ENCODE measurements at places on chromosomes 11 and 22.

DNA sequence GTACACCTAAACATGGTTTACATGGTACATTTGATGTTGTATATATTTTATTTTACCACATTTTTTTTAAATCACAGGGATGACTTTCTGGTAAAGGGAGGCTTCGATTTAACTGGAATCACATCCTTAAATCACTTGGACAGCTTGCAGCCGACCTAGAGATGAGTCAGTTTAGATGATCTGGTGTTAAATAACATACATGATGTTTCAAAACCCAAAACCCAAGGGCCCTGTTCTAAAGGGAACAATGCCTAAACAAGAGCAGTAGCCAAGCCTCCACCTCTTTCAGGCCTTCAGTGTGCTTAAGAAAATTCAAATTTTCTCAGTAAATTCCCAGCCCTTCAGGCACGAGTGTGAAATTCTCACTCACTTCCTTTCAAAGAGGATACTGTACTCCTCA lies 108.8 kb downstream of the WT1 start:
- no peak for DNase-seq

DNA sequence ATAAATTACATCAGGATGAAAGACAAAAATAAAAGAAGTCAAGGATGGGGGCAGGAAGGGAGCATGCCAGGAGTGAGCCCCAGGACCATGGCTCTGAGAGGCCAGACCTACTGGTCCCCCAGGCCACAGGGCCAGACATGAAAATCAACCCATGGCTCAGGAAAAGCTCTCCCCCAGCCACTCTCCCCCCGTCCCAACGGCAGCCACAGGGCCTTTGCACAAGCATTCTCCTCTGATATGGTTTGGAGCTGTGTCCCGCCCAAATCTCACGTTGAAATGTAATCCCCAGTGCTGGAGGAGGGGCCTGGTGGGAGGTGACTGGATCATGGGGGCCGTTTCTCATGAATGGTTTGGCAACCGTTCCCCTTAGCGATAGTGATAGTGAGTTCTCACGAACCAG lies 80.8 kb upstream of the ANO1 start:
- DNase-seq = no peak

DNA sequence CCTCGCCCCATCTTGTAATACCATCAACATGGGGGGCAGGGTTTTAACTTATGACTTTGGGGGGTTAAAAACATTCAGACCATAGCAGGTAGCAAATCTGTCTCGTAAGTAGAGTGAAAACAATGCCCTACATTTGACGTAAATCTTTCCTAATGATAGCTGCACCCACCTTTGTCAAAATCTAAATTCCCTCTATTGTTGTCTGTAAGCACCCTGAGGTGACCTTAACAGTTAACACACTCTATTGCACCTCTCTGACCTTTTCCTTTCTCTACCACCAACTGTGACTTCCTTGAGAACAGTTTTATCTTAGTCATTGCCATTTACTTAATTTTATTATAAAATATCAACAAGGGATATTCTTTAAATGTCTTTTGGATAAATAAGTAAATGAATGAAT lies 1024.9 kb upstream of the CNTN5 start:
- no peak for DNase-seq

- DNase-seq = no peak
Measured at GRCh38 chr11:72041364-72042063, 38.8 kb downstream of the NUMA1 start.

GRCh38 chr11:72024069-72024754 lies 25.5 kb downstream of the IL18BP start:
- no peak for DNase-seq

DNA sequence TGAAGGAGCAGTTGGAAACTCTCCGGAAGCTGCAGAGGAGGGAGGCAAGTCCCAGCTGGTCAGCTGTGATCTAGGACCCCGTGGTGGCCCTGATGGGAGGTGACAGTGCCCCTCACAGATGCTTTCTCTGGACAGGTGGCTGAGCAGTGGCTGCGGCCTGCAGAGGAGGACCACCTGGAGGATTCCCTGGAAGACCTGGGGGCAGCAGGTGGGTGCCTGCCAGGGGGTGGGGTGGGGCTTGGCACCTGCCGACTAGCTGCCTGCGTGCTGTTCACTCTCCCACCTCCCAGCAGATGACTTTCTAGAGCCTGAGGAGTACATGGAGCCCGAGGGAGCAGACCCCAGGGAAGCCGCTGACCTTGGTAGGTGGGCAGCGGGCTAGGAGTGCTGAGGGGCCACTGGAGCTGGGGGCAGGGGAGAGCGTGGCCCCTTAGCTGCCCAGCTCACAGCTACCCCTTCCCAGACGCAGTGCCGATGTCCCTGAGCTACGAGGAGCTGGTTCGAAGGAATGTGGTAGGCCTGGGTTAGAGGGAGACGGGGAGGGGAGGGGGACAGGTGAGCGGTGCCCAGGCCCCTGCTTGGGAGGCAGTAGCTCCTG lies 3.1 kb downstream of the SCO2 start:
- DNase-seq = no peak

DNA sequence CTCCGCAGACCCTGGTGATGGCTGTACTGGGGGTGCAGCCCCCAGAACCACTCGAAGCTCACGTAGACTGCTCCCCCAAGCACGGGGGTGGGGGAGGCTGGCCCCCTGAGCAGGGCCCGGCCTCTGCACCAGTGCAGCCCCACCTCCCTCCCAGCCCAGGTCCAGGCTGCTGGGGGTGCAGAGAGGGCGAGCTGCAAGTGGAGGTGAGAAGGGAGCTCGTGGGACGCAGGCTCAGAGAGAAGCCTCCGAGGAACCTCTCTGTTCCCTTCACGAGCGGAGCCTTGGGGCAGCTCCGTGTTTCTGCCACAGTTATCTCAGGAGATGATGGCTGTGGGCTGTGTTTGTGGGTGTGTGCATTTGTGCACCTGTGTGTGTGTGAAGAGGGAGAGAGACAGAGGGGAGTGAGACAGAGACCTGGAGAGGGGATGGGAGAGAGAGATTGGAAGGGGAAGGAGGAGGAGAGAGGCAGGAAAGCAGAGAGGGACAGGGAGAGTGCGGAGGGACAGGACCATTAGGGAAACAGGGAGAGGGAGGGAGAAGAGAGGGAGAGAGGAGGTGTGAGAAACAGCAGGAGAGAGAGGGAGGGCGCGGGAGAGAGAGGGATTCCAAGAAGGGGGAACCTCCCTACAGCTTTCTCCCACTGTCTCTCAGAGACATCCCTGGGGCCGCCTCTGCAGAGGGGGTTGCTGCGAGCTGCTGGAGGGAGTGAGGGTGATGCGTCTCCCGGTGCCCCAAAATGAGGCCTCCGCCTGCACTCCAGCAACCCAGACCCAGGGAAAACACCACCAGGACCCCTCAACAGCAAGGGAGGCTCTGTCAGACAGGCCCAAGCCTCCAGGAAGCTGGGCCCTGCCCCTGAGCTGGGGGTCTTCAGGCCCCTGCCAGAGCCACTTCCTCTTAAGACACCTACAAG lies 1488.6 kb downstream of the BRD1 start:
- DNase-seq = no peak

DNA sequence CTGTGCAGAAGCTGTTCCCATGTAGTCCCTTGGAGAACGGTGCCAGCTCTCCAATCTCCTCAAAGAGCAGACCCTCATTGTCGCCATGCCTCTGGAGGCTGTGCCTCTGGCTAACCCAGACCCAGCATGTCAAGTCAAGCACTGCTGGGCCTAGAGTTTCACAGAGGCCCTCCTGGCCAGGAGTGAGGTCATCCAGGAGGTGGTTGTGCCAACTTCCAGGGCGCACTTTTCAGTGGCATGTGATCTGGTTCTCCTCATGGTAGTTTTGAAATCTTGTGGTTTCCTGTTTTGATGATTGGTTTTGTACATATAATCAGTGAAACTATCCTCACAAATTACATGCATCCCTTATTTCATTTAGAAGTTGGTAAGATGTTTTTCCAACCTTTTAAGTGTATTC lies 78.9 kb downstream of the PPFIBP2 start:
- DNase-seq = no peak

DNA sequence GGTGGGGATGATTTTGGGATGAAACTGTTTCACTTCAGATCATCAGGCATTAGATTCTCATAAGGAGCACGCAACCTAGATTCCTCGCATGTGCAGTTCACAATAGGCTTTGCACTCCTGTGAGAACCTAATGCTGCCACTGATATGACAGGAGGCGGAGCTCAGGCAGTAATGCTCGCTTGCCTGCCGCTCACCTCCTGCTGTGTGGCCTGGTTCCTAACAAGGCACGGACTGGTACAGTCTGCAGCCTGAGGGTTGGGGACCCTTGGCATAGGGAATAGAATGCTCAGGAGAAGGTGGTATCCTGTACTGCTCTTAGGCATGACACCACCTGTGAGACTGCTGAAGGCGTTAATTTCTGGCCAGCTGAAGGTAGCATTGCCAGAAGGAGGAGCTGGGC lies 47.0 kb downstream of the STIM1 start:
- DNase-seq = no peak

DNA sequence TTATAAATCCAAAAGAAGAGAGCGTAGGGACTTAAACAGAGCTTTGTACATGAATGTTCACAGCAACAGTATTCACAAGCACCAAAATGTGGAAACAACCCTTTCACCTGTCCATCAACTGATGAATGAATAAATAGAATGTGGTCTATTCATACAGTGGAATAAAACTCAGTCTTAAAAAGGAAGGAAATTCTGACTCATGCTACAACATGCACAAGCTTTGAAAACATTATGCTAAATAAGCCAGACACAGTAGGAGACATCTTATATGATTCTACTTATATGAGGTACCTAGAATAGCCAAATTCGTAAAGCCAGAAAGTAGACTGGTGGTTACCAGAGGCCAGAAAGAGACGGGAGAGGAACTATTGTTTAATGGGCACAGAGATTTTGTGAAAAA lies 74.3 kb downstream of the SHANK2 start:
- DNase-seq = no peak

DNA sequence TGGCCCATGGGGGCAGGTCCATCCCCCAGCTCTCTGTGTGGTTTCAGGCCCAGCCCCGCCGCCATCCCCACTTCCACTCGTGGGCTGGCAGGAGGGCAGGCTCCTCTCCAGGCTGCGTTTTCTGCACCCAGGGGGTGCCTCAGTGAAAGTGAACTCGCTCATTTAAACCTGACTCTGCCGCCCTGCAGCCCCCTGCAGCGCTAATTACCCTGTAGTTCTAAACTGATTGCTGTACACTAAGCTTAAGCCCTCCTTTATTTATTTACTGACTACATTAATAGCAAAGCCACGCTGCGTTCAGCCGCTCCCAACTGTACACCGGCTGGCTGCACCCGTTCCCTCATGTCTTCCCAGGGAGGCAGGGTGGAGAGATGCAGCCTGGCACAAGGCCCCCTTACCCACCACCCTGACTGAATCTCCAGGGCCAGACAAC lies 36.6 kb upstream of the NNMT start:
- DNase-seq = no peak

DNA sequence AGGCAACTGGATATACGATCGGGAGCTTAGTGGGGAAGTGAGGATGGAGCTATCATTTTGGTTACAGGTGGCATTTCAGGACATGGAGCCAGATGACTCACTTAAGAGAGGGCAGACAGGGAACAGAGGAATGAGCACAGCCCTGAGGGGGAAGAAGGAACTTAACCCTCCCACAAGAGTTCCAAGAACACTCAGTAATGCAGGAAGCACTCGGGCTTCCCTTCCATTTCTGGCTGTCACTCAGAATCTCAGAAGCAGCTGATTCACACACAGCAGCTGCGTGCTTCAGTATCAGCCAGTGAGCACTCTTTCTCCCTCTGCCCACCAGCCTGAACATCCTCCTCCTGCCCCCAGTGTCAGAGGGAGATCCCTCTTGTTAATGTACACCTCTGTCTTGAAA lies 34.8 kb downstream of the EFCAB6 start:
- no peak for DNase-seq

DNA sequence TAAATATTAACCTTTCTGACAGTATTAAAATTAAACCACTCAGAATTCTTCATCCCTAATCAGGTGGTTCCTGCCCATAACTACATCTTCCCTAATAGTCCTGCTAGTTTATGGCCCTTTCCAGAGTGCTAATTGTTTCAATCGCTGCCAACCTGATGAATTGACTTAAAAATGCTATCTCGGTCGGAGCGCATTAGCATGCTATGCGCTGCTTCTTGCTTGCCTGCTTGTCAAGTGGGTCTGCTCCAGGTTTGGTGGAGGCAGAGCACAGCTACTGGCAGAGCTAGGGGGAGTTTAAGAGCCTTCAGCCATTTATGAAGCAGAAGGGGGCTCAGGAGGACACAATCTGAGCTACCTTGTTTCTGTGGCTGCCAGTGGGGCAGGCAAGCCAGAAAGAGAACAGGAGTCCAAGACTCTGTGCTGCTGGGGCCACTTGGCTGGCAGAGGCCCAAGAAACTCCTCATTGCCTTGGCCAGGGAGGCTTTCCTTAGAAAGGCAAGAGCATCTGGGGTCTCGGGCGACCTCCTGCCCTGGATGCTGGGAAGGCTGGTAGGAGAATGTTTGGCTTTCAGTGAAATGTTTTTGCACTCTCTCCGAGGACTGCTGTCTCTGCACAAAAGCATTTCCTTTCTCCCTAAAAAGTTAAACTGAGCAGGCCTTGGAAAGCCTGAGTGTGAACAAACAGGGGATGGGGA lies 62.1 kb upstream of the PHOX2A start:
- peak; percentile 40 for DNase-seq

DNA sequence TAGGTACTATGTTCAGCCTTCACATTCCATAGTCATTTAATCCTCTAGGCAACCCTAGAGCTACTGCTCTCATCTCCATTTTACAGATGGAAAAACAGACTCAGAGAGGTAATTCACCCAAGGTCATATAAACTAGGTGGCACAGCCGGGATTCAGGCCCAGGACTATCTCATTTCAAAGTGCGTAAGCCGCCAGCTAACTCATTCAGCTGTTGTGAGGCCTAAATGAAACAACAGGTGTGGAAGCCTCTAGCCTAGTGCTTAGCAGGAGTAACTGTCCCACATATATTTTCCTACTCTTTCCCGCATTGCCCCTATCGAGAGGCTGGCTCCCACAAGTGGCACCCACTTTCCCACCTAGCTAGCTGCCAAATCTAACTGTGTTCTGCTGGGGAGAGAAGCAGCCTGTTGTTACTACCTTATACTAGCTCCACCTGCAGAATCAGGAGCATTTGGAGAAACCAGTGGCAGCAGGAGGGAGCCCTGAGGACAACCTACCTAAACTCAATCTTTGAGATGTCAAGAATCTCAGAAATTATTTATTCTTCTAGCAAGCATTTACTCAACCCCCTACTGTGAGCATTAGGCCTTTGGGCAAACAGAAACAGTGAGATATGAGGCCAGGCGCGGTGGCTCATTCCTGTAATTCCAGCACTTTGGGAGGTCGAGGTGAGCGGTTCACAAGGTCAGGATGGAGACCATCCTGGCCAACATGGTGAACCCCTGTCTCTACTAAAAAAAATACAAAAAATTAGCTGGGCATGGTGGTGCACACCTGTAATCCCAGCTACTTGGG lies 20.9 kb downstream of the PRG3 start:
- DNase-seq = no peak

GRCh38 chr22:34017205-34017604 lies 96.9 kb upstream of the LARGE1 start:
- DNase-seq = no peak

All from substantia nigra (tissue), 51 donors.